Stimulated activated CD8-positive, alpha-beta memory T cell treated with anti-CD3 and anti-CD28 coated beads, Interleukin-15, amount 100 ng/mL, for 4 hours (primary cell): ENCODE measurements at places on chromosomes 2 and 18.

GRCh38 chr2:52776571-52776970 lies 991.0 kb upstream of the CHAC2 start:
- DNase-seq, result no peak

- DNase-seq, result no peak
Observed at GRCh38 chr2:191813943-191814342, 32.9 kb downstream of the CAVIN2 start.

DNA sequence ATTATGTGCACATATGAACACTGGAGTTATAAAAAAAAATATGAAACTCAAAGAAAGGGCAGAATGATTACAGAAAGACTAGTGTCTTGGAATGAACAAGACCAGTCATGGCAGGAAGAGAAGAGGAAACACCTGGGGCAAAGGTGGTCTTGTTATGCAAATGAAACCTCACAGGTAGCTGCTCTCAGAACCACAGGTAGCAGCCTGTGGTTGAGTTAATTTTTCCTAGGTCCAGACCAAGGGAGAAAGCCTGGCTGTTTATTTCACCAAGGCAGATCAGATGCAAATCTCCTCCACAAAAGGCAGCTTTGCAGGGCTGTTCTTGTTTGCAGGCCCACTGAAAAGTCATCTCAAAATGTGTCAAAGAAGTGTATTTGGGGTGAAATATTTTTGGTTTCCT lies 785.8 kb downstream of the RNF144A start:
- no peak for DNase-seq

- no peak for DNase-seq
Observed at GRCh38 chr2:125254010-125254409, 1228.9 kb downstream of the CNTNAP5 start.

- DNase-seq, result no peak
Observed at GRCh38 chr18:45951016-45951714, 16.0 kb downstream of the EPG5 start.
